A549 treated with GW870086 at 1 μM for 4 hours (cell line): ENCODE measurements at places on chromosomes 1 and 21. TPM values are rescaled to one million over a fixed set of nuclear protein-coding genes. Genes with fewer than 3 reads are reported as not detected.

The UBAP2L gene
- total RNA-seq: 96.4 to 106 TPM (median 98.5 TPM) in 5 replicates

The ETNK2 gene
- 5.6 to 6.4 TPM (median 5.8 TPM) in 5 replicates for total RNA-seq

The GPR37L1 gene
- 0.15 to 0.21 TPM (median 0.16 TPM) in 5 replicates for total RNA-seq

The POTED gene
- not detected in 5 replicates for total RNA-seq

The DR1 gene
- total RNA-seq: 27.5 to 38.6 TPM (median 36.8 TPM) in 5 replicates

The GALE gene
- 64.6 to 80.2 TPM (median 75.6 TPM) in 5 replicates for total RNA-seq

The GBP7 gene
- not detected in 5 replicates for total RNA-seq

The TP73 gene
- 0.42 to 0.87 TPM (median 0.68 TPM) in 5 replicates for total RNA-seq

The DHCR24 gene
- total RNA-seq: 41.9 to 50.7 TPM (median 49.3 TPM) in 5 replicates

The LAMC2 gene
- 21.1 to 27.1 TPM (median 24.9 TPM) in 5 replicates for total RNA-seq

The GNPAT gene
- 31.8 to 38.5 TPM (median 37.9 TPM) in 5 replicates for total RNA-seq

The RUNX3 gene
- total RNA-seq: 4.4 to 6.8 TPM (median 5.3 TPM) in 5 replicates

The LAMTOR2 gene
- total RNA-seq: 155 to 166 TPM (median 160 TPM) in 5 replicates

The XKR8 gene
- total RNA-seq: 4.4 to 6.1 TPM (median 5.5 TPM) in 5 replicates

The TESK2 gene
- total RNA-seq: 0.14 to 0.30 TPM (median 0.24 TPM) in 5 replicates

The COL8A2 gene
- 0.07 to 0.19 TPM (median 0.10 TPM) in 5 replicates for total RNA-seq

The FOXD2 gene
- total RNA-seq: 0.42 to 0.57 TPM (median 0.48 TPM) in 5 replicates

The TRIM62 gene
- total RNA-seq: 1.9 to 2.5 TPM (median 2.3 TPM) in 5 replicates

The THEM5 gene
- not detected in 5 replicates for total RNA-seq

The TMEM240 gene
- total RNA-seq: 0.39 to 0.81 TPM (median 0.44 TPM) in 4 of 5 replicates, not detected in the other

The TMIGD3 gene
- total RNA-seq: not detected in 5 replicates

The PRAMEF7 gene
- total RNA-seq: not detected in 5 replicates
